NCI-H2081 treated with DMSO at 0.1 percent for 48 hours (cell line): ENCODE measurements at places on chromosomes 2 and 18.

DNA sequence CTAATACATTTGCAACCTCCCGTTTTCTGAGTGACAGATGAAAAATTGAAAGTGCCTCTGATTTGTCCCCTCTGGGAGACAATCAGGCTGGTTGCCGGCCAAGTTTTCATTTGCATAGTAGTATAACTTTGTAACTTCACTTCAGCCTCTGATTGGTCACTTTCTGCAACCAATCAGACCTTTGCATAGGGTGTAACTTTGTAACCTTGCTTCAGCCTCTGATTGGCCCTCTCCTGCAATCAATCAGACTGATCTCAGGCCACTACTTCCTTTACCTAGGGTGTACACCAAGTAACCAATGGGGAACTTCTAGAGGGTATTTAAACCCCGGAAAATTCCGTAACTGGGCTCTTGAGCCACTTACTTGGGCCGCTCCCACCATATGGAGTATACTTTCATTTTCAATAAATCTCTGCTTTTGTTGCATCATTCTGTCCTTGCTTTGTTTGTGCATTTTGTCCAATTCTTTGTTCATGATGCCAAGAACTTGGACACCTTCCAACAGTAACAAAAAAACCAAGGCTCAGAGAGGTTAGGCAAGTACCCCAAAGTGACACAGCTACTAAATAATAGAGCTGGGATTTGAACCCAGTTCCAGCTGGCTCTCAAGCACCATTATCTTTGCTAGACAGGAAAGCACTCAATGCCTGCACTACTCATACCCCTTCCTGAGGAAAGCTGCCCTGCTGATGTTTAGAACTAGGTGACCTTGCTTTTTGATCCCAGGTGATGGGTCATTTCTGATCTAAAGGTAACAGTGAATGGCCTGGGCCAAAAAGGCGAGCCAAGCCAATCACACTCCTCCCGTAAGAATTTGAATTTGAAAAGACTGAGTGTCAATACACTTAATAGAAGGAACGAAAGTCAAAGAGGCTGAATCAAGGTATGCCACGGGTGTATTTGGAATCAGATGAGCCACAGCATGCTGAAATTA lies 10.9 kb upstream of the MYOM1 start:
- DNase-seq, result no peak

DNA sequence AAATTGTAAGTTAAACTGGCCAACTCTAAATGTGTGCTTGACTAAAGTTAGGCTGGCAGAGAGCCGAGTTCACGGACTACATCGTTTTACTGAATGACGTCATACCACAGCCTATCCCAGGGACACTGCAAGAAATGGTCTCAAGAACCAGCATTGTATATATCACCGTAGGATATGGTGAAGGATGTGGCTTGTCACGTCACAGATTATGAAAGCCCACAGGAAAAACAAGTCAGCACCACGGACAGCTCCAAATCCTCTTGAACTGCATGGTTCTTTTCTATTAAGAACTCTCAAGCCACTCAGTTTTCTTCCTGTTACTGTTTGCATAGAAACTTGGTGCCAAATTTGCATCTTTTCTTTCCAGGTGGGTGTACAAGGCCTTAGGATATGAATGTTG lies 85.1 kb upstream of the ACAA2 start:
- no peak for DNase-seq

DNA sequence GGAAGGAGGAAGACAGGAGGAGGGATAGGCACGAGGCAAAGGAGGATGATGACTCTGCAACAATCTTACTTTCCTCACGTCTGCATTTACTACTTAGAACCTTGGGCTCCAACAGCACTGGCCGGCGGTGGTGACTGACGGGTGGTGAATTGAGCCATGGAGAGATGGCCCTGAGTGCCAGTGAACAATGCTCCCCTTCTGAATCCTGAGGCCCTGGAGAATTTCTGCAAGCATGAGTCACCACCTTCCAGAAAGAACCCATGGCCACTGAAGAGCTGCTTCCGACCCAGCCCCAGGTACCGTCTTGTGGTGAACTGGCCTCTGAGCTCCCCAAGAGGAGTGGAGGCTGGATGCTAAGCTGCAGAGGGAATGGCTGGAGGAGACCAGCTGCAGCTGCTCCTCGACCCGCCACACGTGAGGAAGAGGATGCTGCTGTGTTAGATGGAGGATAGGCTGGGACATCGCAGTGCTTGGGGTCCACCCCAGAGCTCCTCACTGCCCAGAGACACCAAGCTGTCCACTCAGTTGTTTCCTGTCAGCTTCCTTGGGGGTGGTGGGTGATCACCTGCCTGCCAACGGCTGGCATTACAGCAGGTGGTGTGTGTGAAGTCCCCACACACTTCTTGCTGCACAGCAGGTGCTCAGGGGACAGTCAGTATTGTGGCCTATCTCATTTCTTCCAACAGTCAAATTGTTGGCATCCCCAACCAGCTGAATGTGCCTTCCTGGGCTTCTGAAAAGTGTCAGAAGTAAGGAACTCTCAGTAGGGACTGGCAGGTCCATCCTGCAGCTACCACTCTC lies 186.5 kb upstream of the ID2 start:
- DNase-seq, result no peak

DNA sequence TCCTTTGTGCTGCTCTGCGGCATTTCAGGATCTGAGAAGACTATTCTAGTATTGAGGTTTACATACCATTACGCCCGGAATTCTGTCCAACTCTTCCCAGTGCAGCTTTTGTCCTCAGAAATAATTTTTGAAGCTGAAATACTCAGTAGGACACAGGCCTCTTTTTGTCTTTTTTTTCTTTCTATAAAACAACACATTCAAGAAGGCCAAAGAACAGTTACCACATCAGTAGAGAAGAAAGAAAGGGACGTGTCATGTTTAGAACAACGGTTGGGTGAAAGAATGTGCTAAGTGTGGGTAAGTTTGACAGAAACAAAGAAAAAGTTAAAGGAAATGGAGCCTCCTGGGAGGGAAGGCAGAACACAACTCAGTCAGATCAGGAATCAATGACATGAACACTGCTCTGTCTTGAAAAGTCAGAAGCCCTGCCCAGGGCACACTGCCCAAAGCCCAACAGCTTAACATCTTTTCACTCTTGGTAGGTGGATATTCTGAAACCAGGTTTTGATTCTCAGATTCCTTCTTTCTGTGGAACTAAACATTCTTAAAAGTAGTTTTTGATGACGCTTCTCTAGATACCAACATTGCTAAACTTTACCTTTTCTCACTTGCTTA lies 198.6 kb upstream of the CWC22 start:
- DNase-seq, result no peak

DNA sequence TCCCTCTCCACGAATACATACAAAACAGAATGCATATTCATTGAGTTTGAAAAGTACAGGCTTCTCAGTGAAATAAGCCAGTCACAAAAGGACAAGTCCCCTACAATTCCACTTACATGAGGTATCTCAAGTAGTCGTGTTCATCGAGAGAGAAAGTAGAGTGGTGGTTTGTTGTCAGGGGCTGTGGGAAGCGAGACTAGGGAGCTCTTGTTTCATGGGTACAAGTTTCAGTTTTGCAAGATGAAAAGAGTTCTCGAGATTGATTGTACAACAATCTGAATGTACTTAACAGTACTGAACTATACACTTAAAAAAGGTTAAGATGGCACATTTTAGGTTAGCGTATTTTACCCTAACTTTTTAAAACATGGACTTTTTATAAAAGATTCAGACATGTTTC lies 71.5 kb upstream of the TTC39C start:
- DNase-seq, result no peak

- no peak for DNase-seq
Observed at GRCh38 chr18:45122506-45122905, 441.8 kb downstream of the SETBP1 start.

DNA sequence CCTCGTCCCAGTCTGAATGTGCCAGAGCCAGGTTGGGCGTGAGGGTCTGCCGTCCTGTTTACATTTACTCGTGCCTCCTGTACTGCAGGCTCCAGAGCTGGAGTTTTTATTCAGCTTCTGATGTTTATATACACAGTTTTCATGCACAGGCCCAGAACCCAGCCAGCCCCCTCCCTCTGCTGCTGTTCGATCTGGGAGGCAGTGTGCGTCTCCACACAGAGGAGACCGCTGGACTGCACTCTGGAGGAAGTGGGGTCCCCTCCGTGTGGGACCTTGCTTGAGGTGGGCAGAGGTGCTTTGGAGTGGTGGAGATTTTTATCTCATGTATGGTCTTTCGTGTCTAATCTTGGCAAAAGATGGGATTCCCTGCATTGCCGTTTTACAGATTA lies 90.6 kb downstream of the GLI2 start:
- no peak for DNase-seq

DNA sequence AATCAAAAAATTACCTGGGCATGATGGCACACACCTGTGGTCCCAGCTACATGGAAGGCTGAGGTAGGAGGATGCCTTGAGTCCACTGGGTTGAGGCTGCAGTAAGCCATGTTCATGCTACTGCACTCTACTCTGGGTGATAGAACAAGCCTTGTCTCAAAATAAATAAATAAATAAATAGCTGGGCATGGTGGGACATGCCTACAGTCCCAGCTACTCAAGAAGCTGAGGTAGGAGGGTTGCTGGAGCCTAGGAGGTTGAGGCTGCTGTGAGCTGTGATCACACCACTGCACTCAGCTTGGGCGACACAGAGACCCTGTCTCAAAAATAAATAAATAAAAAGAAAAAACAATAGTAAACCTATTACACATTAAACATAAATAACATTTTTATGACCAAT lies 3.0 kb downstream of the AP1S3 start:
- DNase-seq, result no peak
